ENCODE measurements at places on chromosomes 7 and 10. TPM values are rescaled to one million over a fixed set of nuclear protein-coding genes. Genes with fewer than 3 reads are reported as not detected.
A peak's percentile ranks its signal among the peaks of the same experiment; 100 is the strongest.

NKX2-3 gene
- total RNA-seq, result 5.8 TPM

GRCh38 chr7:44709945-44710596 is 38.6 kb upstream of the ZMIZ2 start:
- H3K27me3 ChIP-seq, result no peaks in the 10 kb centered on the region
- no peak overlapping the region for H3K27ac ChIP-seq

GRCh38 chr7:43612128-43612527 is 29.2 kb downstream of the STK17A start:
- no peaks in the 10 kb centered on the region for H3K27me3 ChIP-seq
- H3K4me1 ChIP-seq, result peaks cover 21% of the 10 kb centered on the region
- peaks cover 34% of the 10 kb centered on the region for H3K36me3 ChIP-seq
- DNase-seq, result peak; percentile 24

- H3K36me3 ChIP-seq, result no peaks in the 10 kb centered on the region
- no peaks in the 10 kb centered on the region for H3K27me3 ChIP-seq
- H3K27ac ChIP-seq, result no peak overlapping the region
Observed at GRCh38 chr7:137462074-137462715, 118.7 kb upstream of the PTN start.

GRCh38 chr7:15306296-15306695 is 255.5 kb downstream of the AGMO start:
- no peak overlapping the region for H3K27ac ChIP-seq
- no peaks in the 10 kb centered on the region for H3K4me1 ChIP-seq
- H3K27me3 ChIP-seq, result no peaks in the 10 kb centered on the region
- no peak overlapping the region for H3K4me3 ChIP-seq

All from stomach (tissue), 19 donors.